Testis (tissue), 5 donors: ENCODE measurements at places on chromosomes 7 and 10. TPM values are rescaled to one million over a fixed set of nuclear protein-coding genes. Genes with fewer than 3 reads are reported as not detected.

TMEM213 gene
- 0.31 TPM for total RNA-seq

DNA sequence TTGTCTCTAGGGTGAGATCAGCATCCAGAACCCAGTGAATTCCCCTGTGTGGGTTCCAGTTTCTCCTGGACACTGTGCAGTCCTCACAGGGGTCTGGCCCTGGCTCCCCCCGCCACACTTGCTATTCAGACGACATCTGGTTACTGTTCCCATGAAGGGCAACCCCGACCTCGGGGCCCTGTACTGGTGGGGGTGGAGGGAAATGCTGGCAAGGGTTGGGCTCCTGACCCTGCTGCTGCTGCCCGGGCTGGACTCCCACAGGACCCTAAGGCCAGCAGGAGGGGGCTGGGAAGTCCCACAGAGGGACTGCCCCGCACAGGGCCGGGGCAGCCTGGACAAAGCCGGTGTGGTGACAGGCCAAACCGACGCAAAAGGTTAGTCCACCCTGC lies 768 bp upstream of the CPA1 start:
- H3K36me3 ChIP-seq = no peaks in the 10 kb centered on the region
- no peak overlapping the region for H3K4me3 ChIP-seq
- no peak overlapping the region for H3K27ac ChIP-seq
- H3K4me1 ChIP-seq = peaks cover 9% of the 10 kb centered on the region

DNA sequence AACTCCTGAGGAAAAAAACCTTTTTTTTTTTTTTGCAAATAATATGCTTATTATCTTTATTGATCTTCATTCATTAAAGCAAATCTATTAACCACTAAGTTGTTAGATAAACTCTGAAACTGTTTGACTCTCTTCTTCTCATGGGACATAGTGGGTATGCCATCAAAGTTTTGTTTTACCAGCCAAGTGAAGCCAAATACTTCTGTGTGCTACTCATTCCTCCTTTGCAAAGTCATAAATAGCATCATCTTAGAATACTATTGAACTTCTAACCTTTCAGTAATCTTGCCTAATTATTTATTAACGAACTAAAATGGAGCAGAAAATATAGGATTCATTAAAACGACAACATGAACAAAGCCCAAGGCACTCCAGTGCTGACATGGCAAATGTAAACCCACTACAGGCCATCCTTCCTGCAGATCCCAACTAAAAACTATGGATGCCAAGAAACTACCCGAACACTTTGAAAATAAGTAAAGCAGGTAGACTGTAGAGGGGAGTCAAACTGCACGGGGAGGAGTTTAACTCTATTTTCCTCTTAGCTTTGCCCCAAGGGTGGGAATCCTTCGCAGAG lies 61.2 kb upstream of the ODAD2 start:
- H3K27me3 ChIP-seq = no peaks in the 10 kb centered on the region
- no peaks in the 10 kb centered on the region for H3K4me1 ChIP-seq
- no peak overlapping the region for H3K4me3 ChIP-seq
- H3K27ac ChIP-seq = no peak overlapping the region

DNA sequence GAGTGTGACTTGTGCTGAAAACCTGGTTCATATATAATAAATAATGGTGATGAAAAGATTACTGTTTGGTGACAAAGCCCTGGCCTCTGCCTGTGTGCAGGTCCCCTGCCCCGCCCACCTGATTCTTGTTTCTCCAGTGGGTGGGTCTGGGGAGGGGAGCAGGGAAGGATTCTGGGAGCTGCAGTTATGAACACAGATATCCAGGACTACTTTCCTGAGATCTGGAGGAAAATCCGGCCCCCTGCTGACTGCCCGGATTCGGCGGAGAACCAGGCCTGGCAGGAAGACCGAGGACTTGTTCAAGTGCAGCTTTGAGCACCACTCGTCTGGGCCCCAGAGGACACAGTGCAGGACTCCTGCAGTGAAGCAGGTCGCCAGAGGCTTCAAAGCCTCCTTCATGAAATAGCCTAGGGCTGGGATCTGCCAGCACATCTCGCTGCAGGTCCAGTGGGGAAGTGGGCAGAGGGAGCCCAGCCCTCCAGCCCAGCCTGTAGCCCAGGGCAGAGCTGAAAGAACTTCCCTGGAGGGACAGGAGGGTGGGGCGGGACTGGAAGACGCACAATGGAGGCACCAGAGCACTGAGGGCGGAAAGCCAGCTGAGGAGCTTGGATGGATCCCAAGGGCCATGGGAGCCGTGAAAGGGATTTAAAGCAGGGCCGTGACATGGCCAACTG lies 7.0 kb downstream of the ATP6V0E2 start:
- no peak overlapping the region for H3K4me3 ChIP-seq
- H3K27ac ChIP-seq = no peak overlapping the region
- no peak for DNase-seq
- H3K36me3 ChIP-seq = no peaks in the 10 kb centered on the region

GRCh38 chr10:5081091-5081490 lies 13.1 kb upstream of the AKR1C3 start:
- H3K27me3 ChIP-seq = no peaks in the 10 kb centered on the region
- no peaks in the 10 kb centered on the region for H3K4me1 ChIP-seq
- no peak overlapping the region for H3K4me3 ChIP-seq
- H3K36me3 ChIP-seq = no peaks in the 10 kb centered on the region
- H3K27ac ChIP-seq = no peak overlapping the region

GDF10 gene
- total RNA-seq = 47.3 TPM

NKX2-3 gene
- total RNA-seq = 0.24 TPM
